Activated CD8-positive, alpha-beta memory T cell treated with anti-CD3 and anti-CD28 coated beads, Interleukin-2, amount 10 ng/mL, durations not matched to agents 7 days and 5 days (primary cell): ENCODE measurements at places on chromosomes 2 and 18. TPM values are rescaled to one million over a fixed set of nuclear protein-coding genes. Genes with fewer than 3 reads are reported as not detected.
A peak's percentile ranks its signal among the peaks of the same experiment; 100 is the strongest.

GRCh38 chr2:223090540-223091235 lies 38.7 kb downstream of the KCNE4 start:
- no peaks in the 10 kb centered on the region for H3K4me1 ChIP-seq
- no peak for DNase-seq
- H3K4me3 ChIP-seq: no peak overlapping the region
- H3K27me3 ChIP-seq: no peaks in the 10 kb centered on the region

- H3K36me3 ChIP-seq: peaks cover 9% of the 10 kb centered on the region
- DNase-seq: no peak
- H3K4me1 ChIP-seq: peaks cover 35% of the 10 kb centered on the region
- no peak overlapping the region for H3K27ac ChIP-seq
Measured at GRCh38 chr18:46273861-46274260, 169.7 kb downstream of the HAUS1 start.

DNA sequence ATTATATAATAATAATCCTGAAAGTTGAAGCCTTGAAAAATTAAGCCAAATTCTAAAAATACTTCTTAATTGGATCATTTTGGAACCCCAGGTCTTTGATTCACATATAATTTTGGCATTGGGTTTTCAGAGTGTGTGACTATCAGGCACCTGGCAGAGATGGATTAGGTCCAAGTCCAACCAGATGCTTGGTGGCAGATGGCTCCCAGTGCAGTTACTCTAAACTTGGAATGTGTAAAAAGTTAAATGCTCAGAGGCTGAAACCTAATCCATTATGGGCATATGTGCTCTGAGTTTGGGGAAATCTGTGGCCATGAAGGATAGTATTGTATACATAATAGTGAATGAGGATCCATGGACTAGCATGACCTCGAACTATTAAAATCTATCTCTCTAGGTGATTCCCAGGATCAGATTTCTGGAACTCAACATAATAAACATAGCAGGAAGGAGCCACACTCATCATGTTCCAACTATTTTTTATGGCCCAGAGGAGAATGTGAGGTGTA lies 333.0 kb downstream of the RPRM start:
- no peaks in the 10 kb centered on the region for H3K27me3 ChIP-seq
- H3K4me1 ChIP-seq: no peaks in the 10 kb centered on the region
- H3K4me3 ChIP-seq: no peak overlapping the region
- no peak overlapping the region for H3K27ac ChIP-seq

DNA sequence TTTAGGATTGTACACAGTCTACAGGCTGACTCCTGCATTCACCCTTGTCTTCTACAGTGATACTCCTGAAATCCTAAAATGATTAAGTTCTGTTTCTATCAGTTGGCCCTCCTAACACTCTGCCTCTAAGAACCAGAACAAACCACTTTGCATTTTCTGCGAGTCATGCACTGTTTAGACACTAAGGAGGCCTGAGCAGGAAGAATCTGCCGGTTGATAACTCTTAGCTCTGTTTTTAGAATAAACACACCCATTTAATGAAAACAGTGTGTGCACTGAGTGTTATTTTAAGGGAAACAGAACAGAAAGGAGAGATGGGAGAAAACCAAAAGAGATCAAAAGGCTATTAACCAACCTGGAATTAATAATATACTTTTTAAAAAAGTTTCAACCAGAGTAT lies 22.9 kb upstream of the SSB start:
- H3K4me1 ChIP-seq: peaks cover 7% of the 10 kb centered on the region
- no peak overlapping the region for H3K4me3 ChIP-seq
- no peaks in the 10 kb centered on the region for H3K36me3 ChIP-seq
- DNase-seq: no peak
- H3K27me3 ChIP-seq: no peaks in the 10 kb centered on the region
- H3K27ac ChIP-seq: no peak overlapping the region

DNA sequence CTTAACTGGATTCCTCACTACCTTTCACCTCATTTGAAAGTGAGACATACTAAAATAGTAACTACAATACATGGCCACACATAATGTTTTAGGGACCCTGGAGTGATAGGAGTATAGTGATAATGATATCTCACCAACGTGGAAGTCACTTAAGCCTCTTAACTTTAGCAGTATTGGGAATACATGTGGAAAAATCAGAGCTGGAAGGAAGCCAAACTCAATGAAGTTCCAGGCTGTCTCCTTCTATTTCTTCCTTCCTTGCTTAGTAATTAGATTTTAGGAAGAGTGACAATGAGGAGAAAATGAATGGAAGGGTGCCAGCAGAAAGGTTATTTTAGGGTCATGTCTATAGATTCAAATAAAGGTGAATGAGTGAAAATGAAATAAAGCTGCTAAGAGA lies 387.3 kb downstream of the PLCL1 start:
- H3K4me1 ChIP-seq: no peaks in the 10 kb centered on the region
- H3K36me3 ChIP-seq: no peaks in the 10 kb centered on the region
- H3K27me3 ChIP-seq: no peaks in the 10 kb centered on the region
- no peak overlapping the region for H3K27ac ChIP-seq
- no peak for DNase-seq

DNA sequence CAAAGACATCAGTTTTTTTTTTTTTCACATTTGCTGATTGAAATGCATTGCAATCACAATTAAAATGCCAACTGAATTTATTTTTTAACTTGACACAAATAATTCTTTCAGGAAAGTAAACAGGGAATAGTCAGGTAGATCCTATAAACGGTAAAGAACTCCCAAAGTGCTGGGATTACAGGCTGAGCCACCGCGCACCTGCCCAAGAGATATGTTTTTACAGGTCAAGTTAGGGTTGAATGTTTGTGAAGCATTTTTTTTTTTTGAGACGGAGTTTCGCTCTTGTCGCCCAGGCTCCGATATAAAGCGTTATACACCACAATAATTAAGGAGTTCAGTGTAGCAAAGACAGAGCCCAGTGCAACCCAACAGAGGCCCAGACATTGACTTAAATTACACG lies 15.1 kb downstream of the ITM2C start:
- peaks cover 32% of the 10 kb centered on the region for H3K27me3 ChIP-seq
- H3K4me1 ChIP-seq: peaks cover 40% of the 10 kb centered on the region
- no peak for DNase-seq
- H3K4me3 ChIP-seq: no peak overlapping the region
- no peak overlapping the region for H3K27ac ChIP-seq

DNA sequence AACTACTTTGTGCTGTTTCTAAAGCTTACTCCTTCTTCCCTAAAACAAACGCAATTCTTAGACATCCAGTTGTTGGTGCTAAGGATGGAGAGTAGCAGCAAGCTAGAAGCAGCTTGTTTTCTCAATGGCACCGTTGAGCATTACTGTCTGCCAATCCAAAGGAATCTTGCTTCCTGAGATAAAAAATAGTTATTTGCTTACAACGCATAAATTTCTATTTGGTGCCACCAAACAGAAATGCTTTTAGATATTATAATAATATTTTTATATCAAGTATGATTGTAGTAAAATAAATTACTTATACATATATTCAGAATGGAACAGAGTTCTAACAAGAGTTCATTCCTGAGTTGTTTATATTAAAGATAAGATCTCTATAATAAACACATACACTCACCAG lies 434.7 kb downstream of the CPS1 start:
- H3K27me3 ChIP-seq: no peaks in the 10 kb centered on the region
- H3K4me3 ChIP-seq: no peak overlapping the region
- H3K4me1 ChIP-seq: no peaks in the 10 kb centered on the region
- no peak overlapping the region for H3K27ac ChIP-seq
- no peaks in the 10 kb centered on the region for H3K36me3 ChIP-seq

DNA sequence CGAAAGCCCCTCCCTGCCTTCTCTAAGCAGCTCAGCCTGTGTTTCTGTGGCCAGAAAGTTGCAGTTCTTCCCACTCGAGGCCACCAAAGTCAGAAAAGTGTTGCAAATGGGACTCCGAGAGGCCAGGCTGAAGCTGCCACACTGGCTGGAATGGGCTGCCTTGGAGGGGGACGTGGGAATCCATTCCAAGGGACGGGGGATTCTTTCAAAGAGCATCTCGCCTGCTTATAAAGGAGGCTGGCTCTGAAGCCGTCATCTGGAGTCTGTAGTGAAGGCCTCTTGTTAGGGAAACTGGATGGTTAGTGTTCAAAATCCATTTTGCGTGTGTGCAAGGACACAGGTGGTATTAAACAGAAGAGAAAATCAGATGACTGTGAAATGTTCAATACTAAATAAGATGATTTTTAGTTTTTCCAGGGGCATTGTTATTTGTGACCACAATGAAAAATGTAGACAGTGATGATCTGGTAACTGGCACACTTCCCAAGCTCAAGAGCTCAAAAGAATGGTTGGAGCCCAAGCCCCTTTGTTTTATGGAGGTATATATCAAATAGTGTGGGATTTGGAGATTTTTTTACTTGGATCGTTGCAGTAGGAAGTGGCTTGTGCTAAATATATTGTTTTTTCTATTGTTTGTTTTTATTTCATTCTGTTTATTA lies 782 bp downstream of the FAM228B start:
- DNase-seq: no peak
- peaks cover 5% of the 10 kb centered on the region for H3K36me3 ChIP-seq
- H3K27me3 ChIP-seq: no peaks in the 10 kb centered on the region
- H3K4me1 ChIP-seq: peaks cover 28% of the 10 kb centered on the region

DNA sequence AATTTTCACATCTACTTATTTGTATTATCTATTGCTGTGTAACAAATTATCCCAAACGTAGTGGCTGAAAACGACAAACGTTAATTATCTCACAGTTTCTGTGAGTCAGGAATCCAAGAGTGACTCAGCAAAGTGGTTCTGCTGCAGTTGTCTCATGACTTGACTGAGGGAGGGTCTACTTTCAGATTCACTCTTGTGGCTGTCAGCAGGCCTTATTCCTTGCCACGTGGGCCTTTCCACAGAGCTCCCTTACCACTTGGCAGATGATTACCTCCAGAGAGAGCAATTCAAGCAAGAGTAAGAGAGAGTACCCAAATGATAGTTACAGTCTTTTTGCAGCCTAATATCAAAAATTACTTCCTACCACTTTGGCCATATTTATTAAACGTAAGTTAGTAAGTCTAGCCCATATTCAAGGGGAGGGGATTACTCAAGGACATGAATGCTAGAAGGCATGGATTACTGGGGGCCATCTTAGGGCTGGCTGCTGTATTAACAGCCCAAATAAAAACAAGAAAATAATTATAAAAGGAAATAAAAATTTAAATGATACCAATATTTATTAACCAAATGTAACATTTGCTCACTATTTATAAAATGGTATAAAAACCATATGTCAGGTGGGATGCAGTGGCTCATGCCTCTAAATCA lies 48.7 kb upstream of the NBEAL1 start:
- DNase-seq: peak; percentile 66

GRCh38 chr18:79423211-79424007 lies 27.7 kb downstream of the NFATC1 start:
- no peak for DNase-seq
- no peaks in the 10 kb centered on the region for H3K27me3 ChIP-seq
- no peak overlapping the region for H3K4me3 ChIP-seq
- H3K4me1 ChIP-seq: peaks cover 11% of the 10 kb centered on the region
- H3K36me3 ChIP-seq: peaks cover 5% of the 10 kb centered on the region

DNA sequence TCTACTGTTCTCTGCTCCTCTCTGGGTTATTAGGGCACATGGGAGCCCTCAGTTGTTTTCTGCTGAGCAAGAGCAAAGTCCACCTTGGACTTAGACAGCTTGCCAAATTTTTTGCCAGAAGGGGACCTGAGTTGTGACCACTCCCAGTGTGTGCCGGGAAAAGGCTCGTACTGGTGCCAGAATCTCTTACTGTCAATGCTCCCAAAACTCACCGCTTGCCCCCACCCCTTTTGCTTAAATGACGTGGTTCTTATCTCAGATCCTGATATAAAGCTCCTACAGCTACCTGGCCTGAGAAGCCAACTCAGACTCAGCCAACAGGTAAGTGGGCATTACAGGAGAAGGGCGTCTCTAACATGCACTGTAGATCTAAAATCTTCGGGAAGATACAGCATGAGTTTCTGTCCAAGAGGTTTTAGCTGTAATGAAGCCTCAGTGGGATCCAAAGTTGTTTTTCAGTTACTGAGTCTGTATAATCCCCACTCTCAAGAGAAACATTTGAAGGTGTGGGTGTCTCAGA lies at the start of gene REG1A:
Gene REG1A, plus strand, starts transcription at position 295 of the 520 bp plus-strand sequence. CDS start 374 bp downstream, outside the sequence.
- H3K27me3 ChIP-seq: no peaks in the 10 kb centered on the region
- no peak for DNase-seq
- no peaks in the 10 kb centered on the region for H3K36me3 ChIP-seq

GRCh38 chr2:40760071-40760666 lies 308.3 kb upstream of the SLC8A1 start:
- no peaks in the 10 kb centered on the region for H3K36me3 ChIP-seq
- no peak overlapping the region for H3K4me3 ChIP-seq
- H3K27ac ChIP-seq: no peak overlapping the region
- no peaks in the 10 kb centered on the region for H3K4me1 ChIP-seq
- DNase-seq: no peak

DNA sequence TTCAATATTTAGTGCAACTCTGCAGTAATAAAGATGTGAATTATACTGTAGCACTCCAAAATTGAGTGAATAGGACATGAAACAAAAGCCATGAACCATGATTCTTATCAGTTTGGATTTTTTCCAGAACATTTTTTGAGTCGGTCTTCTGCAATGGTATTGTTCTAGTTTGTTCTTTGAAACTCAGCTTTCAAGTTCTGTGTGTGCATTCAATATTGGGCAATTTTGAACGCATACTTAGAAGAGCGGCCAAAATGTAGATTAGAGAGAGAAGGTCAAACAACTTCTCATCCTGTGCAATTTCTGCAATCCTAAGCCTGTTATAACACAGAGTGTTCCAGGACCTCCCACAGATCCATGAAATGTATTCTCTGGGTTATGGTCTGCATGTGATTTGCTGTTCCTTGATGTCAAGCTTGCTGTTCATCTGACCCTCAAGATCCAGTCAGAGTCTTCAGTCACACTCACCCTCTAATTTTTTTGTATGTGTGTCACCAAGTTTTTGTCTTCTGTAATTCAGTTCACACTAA lies 48.3 kb downstream of the TSPYL6 start:
- H3K27me3 ChIP-seq: no peaks in the 10 kb centered on the region
- no peaks in the 10 kb centered on the region for H3K36me3 ChIP-seq
- no peak overlapping the region for H3K27ac ChIP-seq

GRCh38 chr2:136015699-136016098 lies 30.3 kb upstream of the DARS1 start:
- peaks cover 16% of the 10 kb centered on the region for H3K36me3 ChIP-seq
- no peak overlapping the region for H3K4me3 ChIP-seq
- H3K4me1 ChIP-seq: peaks cover 21% of the 10 kb centered on the region
- DNase-seq: no peak

DNA sequence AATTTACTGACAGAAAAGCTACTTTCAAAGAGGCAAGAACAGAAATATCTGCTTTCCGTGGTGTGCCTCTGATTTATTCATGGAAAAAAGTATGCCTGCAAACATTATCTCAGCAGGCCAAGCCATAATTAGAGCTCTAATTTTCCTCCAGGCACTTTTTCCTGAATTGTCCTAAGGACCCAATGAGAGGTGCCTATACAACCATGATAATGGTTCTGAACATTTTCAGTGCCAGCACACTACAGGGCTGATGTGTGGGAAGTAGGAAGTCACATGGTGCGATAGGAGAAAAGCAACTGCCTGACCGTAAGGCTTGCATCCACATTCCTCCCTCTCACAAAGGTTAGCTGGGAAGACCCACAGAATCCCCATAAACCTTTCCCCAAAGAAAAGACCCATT lies 45.9 kb upstream of the EGR4 start:
- H3K27ac ChIP-seq: no peak overlapping the region
- H3K27me3 ChIP-seq: peaks cover 9% of the 10 kb centered on the region
- H3K4me1 ChIP-seq: peaks cover 5% of the 10 kb centered on the region
- no peaks in the 10 kb centered on the region for H3K36me3 ChIP-seq
- no peak for DNase-seq

The PPP1R1C gene
- total RNA-seq: not detected

The CD8A gene
- 756 TPM for total RNA-seq

The MSGN1 gene
- not detected for total RNA-seq

The SERPINB12 gene
- total RNA-seq: not detected

The ALPP gene
- not detected for total RNA-seq

The ZFP36L2 gene
- total RNA-seq: 158 TPM

The CYRIA gene
- 0.77 TPM for total RNA-seq

The TLX2 gene
- total RNA-seq: 0.82 TPM

The SPIRE1 gene
- 3.4 TPM for total RNA-seq

The CCDC178 gene
- not detected for total RNA-seq

The GCC2 gene
- 47.4 TPM for total RNA-seq
